ENCODE measurements at places on chromosomes 1 and 21.

DNA sequence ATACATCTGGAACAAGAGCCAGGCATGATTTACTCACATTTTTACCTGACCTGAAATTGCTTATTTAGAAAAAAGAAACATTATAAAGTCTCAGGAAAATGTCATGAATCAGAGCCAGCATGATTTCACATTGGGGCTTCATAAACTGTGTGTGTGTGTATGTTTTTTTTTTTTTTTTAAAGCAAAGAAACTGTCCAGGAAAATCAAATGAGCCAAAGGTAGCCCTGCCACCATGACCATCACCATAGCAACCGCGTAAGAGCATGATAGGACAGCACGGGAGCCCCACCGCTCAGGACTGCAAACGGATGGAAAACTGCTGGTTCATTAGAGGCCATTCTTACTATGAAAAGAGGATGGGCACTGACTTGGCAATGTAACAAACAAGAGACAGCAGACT, 139.2 kb downstream of the NTMT2 start:
- no peak for DNase-seq

- DNase-seq, result no peak
Observed at GRCh38 chr21:43031121-43031619, 44.5 kb downstream of the CBS start.

GRCh38 chr1:34929497-34929852, at the start of gene DLGAP3:
DLGAP3 (minus strand) TSS chr1:34929650; CDS start chr1:34905383, 24,267 bp downstream.
- DNase-seq, result no peak

- no peak for DNase-seq
Observed at GRCh38 chr21:25313829-25314228, 293.5 kb downstream of the MRPL39 start.

DNA sequence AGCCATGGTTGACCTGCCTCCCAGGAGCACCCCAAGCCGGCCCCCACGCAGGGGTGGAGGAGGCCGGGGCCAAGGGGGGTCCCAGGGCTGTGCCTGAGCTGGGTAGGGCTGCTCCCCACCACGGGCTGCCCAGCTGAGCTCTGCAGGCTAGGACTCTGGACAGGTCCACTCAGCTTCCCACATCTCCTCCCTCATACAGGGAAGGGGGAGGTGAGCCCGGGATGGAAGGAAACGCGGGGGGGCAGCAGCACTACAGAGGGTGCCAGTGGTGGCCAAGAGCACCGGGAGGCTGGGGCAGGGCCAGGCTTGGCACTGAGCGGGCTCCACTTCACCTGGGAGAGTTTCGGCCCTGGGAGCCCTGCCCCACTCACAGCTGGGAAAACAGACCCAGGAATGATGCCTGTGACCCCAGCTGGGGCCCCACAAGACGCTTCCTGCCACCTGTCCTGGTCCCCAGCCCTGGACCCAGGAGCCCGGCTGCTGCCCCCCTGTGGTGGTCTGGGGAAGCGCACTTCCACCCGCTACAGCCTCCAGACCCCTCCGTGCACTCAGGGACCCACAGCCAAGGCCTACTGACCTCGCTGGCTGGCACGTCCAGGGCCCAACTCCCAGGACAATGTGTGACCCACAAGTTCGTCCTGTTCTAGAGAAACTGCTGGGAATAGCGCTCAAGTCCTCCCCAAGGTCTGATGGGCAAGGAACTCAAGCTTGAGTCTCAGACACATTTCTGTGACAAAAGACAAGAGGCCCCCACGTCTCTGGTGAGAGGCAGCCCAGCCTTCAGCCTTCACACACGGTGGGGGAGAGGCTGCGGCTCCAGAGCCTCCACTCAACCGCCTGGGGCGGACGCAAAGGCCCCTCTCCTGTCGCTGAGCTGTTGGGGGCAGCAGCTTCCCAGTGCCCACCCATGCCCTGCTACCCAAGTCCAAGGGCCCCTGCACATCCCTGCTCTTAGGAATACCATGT, 3.0 kb downstream of the AURKAIP1 start:
- no peak for DNase-seq

- DNase-seq, result no peak
Observed at GRCh38 chr21:16366207-16366606, 636.4 kb downstream of the USP25 start.

DNA sequence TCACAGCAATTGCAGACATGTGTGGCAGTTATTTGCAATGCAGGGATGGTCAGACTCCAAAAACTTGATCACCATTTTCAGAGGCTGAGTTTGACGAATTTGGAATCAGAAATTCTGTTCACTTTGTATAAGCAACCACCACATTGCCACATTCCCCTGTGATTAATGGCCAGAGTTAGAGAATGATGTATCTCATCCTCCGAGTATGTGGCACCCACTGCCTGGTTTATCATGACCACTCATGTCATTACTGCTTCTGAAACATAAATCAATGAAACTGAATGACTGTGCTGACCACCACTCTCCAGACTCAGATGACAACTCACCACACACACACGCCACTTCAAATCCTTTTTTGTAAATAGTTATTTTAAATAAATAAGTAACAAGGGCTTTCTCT, 66.6 kb upstream of the CACHD1 start:
- no peak for DNase-seq

DNA sequence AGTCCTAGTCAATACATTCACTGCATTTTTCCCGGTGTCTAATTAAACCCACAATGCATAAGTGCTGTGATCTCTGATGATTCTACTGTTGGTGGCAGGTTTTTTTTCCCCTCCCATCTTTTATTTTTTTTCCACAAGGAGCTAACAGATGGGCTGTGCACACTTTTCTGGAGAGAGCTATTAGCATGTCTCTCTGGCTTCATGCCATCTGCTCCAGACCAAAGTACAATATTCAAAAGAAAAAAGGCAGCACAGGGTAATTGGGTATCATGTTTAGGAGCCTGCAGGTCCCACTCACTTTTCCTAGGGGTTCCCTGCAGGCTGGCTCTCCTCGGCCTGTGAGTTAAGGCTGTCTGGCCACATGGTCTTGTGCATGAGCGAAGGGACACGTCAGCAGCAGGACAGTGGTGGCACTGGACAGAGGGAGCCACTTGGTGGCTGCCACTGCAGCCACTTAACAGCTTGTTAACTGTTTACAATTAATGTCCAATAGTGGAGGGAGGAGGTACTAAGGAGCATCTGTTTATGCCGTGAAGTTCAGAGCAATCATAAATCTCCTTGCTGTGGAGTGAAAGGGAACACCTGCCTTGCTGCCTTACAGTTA, 53.5 kb upstream of the C8B start:
- no peak for DNase-seq

- DNase-seq, result no peak
Observed at GRCh38 chr1:150149271-150150132, at the start of gene PLEKHO1. PLEKHO1 (plus strand) TSS chr1:150149916; CDS start chr1:150150258, 342 bp downstream.

- DNase-seq, result no peak
Observed at GRCh38 chr21:26550326-26550725, 22.8 kb downstream of the CYYR1 start.

- DNase-seq, result no peak
Observed at GRCh38 chr1:23657659-23658275, 33.8 kb upstream of the RPL11 start.

DNA sequence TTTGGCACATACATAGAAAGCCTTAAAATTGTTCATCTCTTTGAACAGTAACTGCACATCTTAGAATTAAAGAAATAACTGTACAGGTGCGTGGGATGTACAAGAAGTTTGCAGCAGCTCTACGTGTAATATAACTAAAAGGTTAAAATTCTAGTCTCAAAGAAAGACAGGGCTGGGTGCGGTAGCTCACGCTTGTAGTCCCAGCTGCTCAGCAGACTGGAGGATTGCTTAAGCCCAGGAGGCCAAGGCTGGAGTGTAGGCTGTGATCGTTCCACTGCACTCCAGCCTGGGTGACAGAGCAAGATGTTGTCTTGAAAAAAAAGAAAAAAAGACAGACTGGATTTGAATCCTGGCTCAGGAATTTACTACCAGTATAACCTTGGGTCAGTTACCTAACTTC, 13.4 kb downstream of the PARP1 start:
- DNase-seq, result no peak

DNA sequence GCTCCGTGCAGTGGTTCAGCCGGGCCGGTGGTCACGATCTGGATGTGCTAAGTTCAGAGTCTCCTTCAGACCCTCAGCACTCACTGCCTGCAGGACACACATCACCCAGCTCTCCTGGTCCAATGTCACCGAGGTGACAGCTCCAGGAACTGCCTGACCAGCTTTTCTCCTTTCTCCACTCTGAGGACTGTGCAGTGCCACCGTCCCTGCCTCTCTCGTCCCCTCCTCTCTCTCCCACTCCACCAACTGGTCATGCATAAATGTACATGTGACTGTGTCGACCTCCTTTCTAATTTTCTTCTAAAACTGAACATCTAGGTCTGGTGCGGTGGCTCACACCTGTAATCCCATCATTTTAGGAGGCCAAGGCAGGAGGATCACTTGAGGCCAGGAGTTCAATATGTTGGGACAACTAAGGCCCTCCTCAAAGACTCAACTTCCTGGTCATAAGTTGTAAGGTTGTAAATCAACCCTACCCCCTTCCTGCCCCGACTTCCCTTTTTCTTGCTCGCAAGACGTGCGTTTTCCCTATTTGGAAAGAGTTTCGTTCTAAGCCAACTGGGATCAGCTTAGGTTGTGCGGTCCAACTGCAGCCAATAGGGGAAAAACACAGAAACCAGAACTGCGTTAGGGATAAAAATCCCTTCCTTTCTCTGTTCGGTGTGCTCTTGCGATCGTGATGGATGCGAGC, 53.1 kb downstream of the MEGF6 start:
- DNase-seq, result no peak

GRCh38 chr1:226678701-226679100, 60.4 kb downstream of the ITPKB start:
- no peak for DNase-seq

DNA sequence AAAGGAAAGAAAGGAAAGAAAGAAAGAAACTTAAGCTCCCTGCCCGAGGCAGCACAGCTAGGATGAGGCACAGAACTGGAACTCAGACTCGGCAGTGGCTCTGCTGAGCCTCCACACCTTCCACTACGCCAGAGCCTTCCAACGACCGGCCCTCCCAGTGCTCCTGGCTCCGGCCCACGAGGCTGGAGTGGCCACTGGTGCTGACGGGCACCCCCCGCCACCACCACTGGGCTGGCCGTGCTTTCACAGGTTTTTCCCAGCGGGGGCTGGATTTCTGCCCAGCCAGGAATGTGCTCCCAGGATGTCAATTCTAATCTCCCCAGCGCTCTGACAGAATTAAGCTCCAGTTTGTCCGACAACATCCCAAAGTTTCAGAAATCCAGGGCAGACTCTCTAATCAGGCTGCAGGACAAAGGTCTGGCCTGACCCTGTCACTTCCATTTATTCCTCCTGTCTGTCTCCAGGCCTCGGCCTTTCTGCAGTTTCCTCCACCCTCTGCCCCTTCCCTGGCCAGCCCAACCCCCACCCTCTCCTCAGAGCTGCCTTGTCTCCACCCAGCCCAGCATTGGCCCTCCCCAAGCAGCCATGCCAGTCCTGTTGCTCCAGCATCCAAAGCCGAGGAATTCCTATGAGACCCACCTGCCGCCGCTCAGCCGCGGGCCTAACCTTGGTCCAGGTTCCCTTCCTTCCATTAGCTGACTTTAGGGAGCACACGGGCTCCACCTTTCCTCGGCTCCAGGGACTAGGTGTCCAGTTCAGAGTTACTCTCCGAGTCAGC, 81.9 kb downstream of the CASZ1 start:
- no peak for DNase-seq

- no peak for DNase-seq
Observed at GRCh38 chr1:18413541-18414305, 67.0 kb upstream of the KLHDC7A start.

DNA sequence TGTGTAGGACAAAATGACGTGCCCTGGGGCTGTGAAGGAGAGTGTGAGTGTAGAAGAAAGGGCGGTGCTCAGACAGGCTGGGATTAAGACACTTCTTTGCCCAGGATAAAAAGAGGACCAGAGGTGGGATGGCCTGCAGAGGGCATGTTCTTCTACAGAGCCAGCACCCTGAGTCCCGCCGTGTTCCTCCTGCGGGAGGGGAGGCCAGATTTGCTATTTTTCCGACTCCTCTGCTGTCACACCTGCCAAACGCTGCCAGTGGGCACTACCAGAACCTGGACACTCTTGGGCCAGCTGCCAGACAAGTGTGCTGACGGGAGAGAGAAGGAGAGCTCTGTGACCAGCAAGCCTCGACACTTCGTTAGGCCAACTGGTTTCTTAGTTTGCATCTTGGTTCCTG, 206.4 kb downstream of the PLD5 start:
- no peak for DNase-seq

DNA sequence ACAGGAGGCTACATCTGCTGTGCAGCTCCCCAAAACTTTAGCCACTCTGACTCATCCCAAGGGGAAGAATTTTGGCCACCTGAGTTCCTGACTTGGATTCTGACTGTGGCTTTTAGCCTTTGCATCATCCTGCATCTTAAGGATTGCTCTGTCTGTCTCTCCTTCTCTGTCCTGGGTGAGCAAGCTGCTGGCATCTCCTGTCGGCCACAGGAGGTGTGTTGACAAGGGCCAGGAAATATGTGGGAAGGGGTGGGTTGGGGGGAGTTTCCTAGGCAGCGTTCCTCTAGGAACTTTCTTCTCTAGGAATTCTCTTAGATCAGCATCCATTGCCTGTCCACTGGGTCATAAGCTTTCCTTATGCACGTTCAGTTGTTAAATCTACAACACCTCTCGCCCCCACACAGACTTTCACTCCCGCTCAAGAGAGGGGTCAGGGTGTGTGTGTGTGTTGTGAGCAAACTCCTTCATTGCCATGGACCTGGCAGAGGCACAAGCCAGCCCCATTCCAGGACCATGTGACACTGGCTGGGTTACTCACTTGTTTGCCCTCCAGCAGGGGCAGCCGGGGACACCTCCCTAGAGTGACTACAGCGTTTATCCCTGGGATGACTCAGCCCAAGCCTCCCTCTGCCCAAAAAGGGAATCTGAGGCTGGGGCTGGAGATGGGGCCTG, 145.0 kb upstream of the DUSP10 start:
- DNase-seq, result no peak

DNA sequence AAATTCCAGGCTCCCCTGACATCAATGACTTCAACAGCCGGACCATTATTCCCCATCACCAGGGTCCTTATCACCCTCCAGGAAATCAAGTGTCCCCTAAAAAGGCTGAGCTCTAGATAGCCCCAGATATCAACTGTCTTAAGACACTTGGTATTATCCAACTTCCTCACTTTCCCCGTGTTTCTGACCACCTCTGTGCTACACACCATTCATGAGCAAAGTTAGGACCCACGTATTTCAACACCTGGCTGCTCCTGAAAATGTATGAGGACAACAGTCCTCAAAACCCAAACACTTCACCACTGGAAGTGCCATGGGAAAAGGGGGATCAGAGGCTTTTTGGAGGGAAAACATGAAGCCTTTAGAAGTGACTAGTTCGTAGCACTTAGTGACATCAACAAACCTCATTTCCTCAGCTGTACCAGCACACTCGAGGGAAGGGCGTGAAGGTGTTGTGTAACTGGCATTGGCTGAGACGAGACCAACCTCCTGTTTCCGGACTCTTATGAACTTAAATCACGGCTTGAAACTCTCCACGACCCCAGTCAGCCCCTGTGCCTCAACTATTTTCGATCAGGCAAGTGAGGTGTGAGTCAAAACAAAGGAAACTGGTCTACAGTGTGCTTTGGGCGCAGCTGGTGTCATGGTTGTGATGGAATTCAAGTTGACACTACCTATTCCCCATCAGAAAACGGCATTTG, 4.1 kb upstream of the CHD5 start:
- no peak for DNase-seq

- DNase-seq, result no peak
Observed at GRCh38 chr1:9311479-9311878, 18.8 kb downstream of the SPSB1 start.

- no peak for DNase-seq
Observed at GRCh38 chr1:151478923-151479322, 19.6 kb upstream of the POGZ start.

- DNase-seq, result no peak
Observed at GRCh38 chr1:11731691-11732283, 4.1 kb upstream of the AGTRAP start.

GRCh38 chr1:60746278-60746791, 336.0 kb upstream of the NFIA start:
- no peak for DNase-seq

All from iPS DF 19.7 (cell line).